NCI-H187 (cell line): ENCODE measurements at places on chromosomes 4 and X.

DNA sequence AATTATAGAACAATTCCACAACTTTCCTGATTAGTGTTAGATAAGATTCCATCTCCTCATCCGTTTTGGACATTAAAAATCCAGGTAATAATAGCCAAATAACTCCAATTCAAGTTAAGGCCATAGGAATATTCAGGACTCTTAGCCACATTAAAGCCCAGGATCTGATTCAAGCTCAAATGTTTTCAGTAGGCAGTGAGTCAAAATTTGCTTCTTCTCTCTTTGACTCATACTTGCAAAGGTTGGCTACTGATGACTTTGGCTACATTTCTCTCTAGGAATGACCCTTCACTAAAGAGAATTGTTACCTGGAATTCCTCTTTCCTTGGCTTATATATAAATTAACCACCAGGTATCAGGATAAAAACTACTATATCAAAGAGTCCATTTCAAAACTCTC, 354.9 kb upstream of the HS3ST1 start:
- DNase-seq: no peak

- no peak for DNase-seq
These were observed 5.6 kb upstream of the CT47C1 start for GRCh38 chrX:119067023-119067739.

DNA sequence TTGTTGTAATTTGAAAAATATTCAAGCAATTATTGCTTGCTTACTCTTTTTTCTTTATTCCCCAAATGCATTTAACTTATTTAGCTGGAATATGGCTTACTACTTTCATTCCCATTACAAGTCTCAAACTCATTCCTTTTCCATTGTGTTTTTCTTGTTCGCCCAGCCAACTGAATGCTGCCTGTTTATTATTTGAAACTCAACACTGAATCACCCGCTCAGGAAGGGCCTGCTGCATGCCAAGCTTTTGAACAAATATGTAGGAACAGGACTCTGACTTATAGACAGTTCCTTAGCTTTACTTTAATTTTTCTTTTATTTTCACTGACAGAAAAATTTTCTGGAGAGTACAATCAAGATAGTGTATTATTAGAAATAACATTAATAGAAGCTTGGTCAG, 12.9 kb downstream of the PCDH18 start:
- DNase-seq: no peak

DNA sequence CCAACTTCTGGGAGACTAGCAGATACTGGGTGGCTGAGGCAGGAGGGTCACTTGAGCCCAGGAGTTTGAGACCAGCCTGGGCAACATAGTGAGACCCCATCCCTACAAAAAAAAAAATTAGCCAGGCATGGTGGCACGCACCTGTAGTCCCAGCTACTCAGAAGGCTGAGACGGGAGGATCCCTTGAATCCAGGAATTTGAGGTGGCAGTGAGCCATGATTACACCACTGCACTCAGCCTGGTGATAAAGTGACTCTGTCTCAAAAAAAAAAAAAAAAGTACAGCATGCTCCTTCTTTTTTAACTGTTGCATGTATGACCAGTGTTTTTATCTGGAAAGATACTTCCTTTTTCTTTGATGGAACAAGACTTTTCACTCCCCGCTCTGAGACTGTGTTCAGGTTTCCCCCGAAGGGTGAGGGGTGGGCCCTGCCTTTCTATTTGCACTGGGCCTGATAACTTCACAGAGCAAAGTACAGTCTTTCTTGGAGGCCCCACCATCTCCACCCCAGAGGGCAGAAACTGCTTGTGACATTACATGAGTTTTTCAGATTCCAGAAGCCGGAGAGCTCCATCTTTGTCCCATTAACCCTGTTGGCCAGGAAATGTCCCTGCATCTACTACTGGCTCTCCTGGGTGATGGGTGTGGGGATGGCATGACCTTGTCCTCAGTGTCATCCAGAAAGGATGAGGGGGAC, 35.2 kb downstream of the NYX start:
- no peak for DNase-seq

DNA sequence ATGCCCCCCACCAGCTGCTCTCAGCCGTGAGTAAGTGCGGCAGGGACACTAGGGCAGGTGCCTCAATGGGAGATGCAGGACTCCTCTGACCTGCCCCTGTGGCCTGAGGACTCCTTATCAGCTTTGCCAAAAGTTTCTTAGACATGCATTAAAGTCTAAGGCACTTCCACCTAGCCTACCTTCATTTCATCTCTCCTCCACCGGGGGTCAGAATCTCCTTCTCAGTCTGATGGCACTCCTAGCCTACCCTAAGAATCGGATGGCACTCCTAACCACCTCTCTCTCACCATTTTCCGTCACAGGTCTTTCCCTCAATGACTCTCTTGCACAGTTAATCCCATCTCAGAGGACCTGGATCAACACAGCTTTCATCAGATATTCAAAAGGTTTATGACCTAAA, 85.9 kb downstream of the OTC start:
- DNase-seq: no peak

DNA sequence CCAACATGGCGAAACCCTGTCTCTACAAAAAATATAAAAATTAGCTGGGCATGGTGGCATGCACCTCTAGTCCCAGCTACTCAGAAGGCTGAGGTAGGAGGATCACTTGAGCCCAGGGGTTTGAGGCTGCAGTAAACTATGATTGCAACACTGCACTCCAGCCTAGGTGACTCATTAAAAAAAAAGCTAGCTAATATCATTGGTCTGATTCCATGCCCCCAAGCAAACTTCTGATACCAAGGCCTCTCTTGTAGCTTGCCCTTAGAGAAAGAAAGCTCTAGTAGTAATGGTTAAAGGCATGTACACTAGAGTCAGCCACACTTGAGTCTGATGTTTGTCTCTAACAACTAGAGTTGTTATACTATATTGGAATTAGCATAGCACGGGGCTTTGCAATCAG, 32.6 kb upstream of the PHF8 start:
- DNase-seq: no peak

- no peak for DNase-seq
These were observed 341.0 kb downstream of the ARHGAP24 start for GRCh38 chr4:85815796-85816459.

- DNase-seq: no peak
These were observed 95.2 kb downstream of the AMMECR1 start for GRCh38 chrX:110222497-110223257.

DNA sequence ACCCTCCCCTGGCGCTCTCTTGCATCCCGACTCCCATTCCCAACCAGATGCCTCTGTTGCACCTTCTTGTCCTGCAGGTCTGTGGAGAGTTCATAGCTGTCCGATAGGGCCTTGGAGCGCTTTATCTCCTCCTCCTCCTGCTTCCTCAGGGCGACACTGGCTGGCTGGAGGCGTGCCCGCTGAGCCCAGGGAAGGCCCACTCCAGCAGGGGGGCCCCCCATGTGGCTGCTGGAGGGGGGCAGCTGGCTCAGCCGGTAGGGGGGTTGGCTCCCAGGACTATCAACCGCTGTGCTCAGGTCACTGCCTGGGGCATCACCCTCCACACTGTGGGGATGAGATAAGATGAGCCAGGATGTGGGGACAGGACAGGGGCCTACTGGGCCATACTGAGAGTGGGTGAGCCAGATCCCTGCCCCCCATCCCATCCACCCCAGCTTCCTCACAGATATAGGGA, 25.6 kb downstream of the IQSEC2 start:
- no peak for DNase-seq

- no peak for DNase-seq
These were observed 243.8 kb upstream of the HHIP start for GRCh38 chr4:144402176-144402575.

GRCh38 chrX:2576793-2577192, 76.0 kb upstream of the DHRSX start:
- DNase-seq: no peak
